Neural crest cell (in vitro differentiated cells): ENCODE measurements at places on chromosomes 7 and 10.

GRCh38 chr7:28477041-28477442 is 64.7 kb downstream of the CREB5 start:
- H3K27ac ChIP-seq, result peak overlapping the region; percentile 76
- H3K36me3 ChIP-seq, result no peaks in the 10 kb centered on the region
- H3K27me3 ChIP-seq, result no peaks in the 10 kb centered on the region
- no peak for DNase-seq
- H3K4me3 ChIP-seq, result peak overlapping the region; percentile 45

DNA sequence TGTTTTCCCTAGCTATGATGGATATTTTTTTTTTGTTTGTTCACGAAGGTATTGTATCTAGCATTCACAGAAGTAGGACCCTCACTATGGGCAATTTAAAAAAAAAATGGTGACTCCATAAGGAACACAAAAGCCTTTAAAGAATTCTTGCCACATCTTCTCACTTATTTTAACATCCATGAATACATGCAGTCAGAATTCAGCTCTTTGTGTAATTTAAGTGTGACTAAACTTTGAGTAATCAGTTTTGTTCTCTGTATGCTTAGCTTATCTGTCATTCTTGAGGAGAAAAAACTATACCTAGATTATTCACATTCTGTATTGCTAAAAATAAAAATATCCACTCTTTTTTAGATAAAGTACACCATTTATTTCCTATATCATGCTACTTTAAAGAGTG is 313.2 kb upstream of the KCND2 start:
- DNase-seq, result no peak
- H3K27ac ChIP-seq, result no peak overlapping the region
- peaks cover 9% of the 10 kb centered on the region for H3K4me1 ChIP-seq
- H3K4me3 ChIP-seq, result no peak overlapping the region

DNA sequence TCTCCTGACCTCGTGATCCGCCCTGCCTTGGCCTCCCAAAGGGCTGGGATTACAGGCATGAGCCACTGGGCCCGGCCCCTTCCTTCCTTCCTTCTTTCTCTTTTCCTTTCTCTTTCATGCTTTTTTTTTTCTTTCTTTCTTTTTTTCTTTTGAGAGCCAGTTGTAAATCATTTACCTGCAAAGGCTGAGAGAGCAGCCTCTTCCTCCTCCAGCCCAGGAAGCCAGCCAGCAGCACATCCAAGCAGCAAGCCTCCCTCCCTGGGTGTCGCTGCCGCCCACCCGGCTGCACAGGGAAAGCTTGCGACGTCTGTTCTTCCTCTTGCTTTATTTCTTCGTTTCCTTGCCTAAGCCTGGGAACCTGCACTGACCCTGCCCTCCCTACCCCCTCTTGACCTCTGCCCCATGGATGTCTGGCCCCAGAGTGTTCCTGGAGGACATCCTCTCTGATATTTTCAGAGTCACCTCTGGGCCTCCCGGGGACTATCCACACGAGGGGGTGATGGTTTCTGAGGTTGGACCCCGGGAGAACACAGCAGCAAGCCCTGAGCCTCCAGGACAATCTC is 62.8 kb upstream of the MYL10 start:
- peaks cover 33% of the 10 kb centered on the region for H3K4me1 ChIP-seq
- H3K27ac ChIP-seq, result no peak overlapping the region
- no peak for DNase-seq
- no peaks in the 10 kb centered on the region for H3K36me3 ChIP-seq

DNA sequence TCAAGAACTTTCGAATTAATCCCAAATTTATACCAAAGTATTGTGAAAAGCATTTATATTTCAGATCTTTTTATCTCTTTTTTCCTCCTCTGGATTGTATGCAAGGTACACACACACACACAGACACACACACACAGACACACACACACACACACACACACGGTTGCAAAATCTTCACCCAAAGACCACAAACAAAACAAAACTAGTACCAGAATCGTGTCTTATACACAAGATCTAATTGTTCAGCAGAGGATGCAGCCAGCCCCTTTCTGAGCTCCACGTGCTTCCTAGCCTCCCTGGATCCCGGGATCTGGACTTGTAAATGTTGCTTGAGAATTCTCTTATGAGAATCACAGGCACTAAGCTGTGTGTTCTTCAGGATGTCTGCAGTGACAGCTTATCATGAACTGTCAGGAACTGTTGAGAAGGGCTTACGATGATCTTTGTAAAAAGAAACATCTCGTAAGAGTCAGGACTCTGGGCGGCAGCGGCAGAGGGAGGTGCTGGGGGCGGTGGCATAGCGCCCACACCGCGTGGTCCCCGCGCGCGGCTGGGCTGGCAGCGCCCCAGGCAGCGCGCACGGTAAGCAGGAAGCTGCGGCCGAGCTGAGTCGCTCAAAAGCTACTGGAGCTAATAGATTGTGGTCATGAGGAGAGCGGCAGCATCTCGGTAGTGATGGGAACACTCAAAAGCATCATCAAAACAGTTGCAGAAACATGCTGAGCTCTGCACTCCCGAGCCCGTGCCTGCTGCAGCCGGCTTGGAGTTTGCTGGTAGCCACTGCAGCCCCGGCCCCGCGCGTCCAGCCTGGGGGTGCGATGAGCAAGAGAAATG is 277.6 kb downstream of the GATA3 start:
- H3K27ac ChIP-seq, result no peak overlapping the region
- DNase-seq, result peak; percentile 13
- H3K36me3 ChIP-seq, result no peaks in the 10 kb centered on the region
- H3K4me3 ChIP-seq, result peak overlapping the region; percentile 67

DNA sequence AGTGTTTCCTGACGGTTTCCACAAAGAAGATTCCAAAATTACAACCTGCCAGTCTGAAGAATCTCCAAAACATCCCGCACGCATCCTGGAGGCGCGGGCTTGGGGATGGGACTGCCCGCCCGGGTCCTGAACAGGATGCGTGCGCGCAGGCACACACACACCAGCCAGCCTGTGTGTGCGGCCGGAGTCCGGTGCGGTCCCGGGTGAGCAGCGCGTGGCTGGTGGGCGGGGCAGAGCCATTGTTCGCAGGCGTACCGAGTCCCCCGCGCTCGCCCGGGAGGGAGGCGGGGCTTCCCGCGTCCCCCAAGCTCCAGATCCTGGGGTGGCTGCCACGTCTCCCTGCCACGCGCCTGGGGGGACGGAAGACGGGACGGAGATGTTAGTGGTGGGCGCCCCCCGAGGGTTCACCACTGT is 675 bp upstream of the SCD start:
- H3K4me1 ChIP-seq, result peaks cover 65% of the 10 kb centered on the region
- peaks cover 32% of the 10 kb centered on the region for H3K36me3 ChIP-seq
- peak overlapping the region; percentile 96 for H3K27ac ChIP-seq
- no peaks in the 10 kb centered on the region for H3K27me3 ChIP-seq
- peak overlapping the region; percentile 100 for H3K4me3 ChIP-seq

DNA sequence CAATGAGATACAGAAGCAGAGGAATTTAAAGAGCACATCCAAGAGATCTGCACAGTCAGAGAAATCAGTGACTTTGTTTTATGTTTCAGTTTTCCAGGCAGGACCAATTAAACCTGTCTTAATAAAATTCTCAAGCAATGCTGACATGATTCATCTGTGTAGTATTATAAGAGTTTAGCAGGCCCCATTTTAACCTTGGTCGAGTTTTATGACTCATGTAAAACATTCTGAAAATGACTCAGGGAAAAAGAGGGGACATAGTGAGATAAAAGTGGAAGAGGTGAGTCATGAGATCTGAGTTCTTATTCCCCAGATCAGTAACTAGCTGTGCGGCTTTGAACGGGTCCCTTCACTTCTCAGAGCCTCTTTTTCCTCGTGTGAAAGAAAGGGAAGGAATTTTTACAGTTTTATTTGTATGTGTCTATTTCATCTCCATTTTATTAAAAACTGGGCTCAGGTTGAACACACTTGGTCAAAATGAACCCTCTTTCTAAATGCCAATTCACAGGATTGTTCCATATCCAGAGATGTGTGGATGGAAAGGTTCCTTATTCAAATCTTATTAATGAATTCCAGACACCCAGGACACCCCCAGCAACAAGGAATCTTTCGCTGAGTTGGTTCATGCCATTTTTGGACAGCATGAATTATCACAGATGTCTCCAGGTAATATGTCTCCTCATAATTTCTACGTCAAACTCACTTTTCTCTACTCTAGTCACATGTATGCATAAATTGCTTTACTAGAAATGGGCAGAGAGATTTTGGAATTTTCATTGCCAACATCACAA is 143.2 kb downstream of the JAZF1 start:
- no peak overlapping the region for H3K4me3 ChIP-seq
- H3K4me1 ChIP-seq, result no peaks in the 10 kb centered on the region
- H3K27ac ChIP-seq, result no peak overlapping the region
- no peaks in the 10 kb centered on the region for H3K36me3 ChIP-seq
- H3K27me3 ChIP-seq, result peaks cover 6% of the 10 kb centered on the region
- no peak for DNase-seq

DNA sequence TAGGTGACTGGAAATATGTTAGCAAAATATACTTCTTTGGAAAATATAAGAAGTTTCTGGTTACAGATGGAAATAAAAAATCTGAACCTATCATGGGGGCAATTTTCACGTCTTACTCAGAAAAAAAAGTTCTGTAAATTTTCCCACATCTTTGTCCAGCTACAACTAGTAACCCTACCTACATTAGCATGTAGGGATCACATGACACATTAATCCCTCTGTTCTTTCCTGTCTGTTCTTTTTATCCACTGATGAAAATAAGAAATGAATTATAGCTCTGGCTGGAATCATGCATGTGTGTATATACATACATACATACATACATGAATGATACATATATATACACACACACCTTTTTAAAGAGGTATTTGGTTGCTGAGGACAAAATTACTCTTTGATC is 3.6 kb upstream of the FAM53B start:
- DNase-seq, result no peak
- peaks cover 1% of the 10 kb centered on the region for H3K27me3 ChIP-seq
- peaks cover 26% of the 10 kb centered on the region for H3K4me1 ChIP-seq
- no peaks in the 10 kb centered on the region for H3K36me3 ChIP-seq
- no peak overlapping the region for H3K27ac ChIP-seq

DNA sequence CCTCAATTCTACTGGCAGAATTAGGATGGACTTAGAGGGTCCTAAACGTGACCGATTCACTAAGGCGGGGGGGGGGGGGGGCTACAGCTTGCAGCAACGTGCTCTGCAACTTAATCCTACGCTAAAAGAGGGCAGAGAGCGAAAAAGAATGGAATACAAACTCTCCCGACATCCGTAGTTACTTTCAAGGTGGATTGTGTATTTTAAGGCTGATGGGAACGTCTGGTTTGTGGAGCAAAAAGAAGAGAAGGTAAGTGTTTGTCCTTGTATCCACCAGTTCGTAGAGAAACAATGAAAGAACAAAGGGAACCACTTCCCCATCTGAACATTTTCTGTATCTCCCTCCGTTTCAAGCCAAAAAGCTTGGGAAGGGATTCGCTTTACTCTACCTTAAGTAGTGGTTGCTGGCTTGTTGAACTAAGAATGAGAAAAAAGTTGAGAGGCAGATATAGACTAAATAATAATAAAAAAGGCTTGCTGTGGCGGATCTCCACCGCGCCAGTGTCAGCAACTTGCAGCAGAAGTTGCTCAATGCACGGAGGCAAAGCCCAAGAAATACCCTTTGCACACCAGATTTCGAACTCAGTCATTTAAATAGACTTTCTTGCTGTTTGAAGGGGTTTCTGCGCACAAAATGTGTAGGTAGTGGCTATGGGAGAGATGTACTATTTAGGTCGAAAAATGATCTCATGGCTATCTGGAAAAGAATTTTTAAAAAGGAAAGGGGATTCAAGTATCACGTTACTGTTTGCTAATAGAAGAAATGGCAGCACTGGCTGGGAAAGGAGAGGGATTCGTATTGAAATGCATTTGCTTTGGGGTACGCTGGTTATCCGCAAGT is 736 bp downstream of the SKIDA1 start:
- peak overlapping the region; percentile 91 for H3K4me3 ChIP-seq
- peak overlapping the region; percentile 99 for H3K27ac ChIP-seq
- no peak for DNase-seq

GRCh38 chr10:93076871-93077270 is 3.2 kb downstream of the CYP26A1 start:
- H3K27me3 ChIP-seq, result peaks cover 85% of the 10 kb centered on the region
- DNase-seq, result no peak
- no peaks in the 10 kb centered on the region for H3K36me3 ChIP-seq
- no peak overlapping the region for H3K27ac ChIP-seq
- H3K4me3 ChIP-seq, result no peak overlapping the region

GRCh38 chr7:104640506-104640905 is 312.1 kb downstream of the LHFPL3 start:
- no peaks in the 10 kb centered on the region for H3K4me1 ChIP-seq
- H3K27me3 ChIP-seq, result peaks cover 48% of the 10 kb centered on the region
- H3K36me3 ChIP-seq, result no peaks in the 10 kb centered on the region

DNA sequence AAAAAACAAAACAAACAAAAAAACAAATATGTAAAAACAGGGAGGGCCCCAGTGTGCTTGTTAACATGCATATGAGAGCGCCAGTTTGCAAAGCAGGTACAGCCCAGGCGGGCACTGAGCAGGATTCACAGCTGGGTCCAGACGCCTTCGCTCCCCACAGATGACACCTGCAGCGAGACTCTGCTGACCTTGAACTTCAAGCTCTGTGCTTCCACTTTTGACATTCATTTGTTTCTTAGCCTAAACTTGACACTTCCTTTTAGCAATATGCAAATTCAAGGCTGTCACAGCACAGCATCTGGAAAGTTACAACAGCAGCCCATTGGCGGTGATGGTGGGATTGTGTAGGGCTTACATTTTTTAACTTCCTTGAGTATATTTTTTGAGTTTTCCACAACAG is 88.8 kb upstream of the TNS3 start:
- H3K27ac ChIP-seq, result no peak overlapping the region
- no peaks in the 10 kb centered on the region for H3K36me3 ChIP-seq
- H3K4me1 ChIP-seq, result peaks cover 21% of the 10 kb centered on the region
- no peak overlapping the region for H3K4me3 ChIP-seq
- no peak for DNase-seq

DNA sequence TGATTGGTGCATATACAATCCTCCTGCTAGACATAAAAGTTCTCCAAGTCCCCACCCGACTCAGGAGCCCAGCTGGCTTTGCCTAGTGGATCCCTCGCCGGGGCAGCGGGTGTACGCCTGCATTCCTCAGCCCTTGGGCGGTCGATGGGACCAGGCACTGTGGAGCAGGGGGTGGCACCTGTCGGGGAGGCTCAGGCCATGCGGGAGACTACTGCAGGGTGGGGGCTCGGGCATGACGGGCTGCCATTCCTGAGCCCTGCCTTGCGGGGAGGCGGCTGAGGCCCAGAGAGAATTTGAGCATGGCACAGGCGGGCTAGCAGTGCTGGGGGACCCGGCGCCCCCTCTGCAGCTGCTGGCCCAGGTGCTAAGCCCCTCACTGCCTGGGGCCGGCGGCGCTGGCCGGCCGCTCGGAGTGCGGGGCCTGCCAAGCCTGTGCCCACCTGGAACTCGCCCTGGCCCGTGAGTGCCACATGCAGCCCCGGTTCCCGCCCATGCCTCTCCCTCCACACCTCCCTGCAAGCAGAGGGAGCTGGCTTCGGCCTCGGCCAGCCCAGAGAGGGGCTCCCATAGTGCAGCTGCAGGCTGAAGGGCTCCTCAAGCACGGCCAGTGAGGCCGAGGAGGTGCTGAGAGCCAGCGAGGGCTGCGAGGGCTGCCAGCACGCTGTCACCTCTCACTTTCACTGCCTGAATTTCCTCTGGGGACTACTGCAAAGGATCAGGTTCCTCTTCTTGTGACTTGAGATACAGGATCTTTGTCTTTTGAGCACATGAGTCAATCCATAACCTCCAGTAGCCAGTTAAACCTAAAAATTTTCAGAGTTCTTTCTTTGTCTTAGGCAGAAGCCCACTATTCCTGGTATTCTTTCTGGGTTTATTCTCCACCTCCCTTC is 25.1 kb upstream of the ELOVL3 start:
- H3K27ac ChIP-seq, result no peak overlapping the region
- no peak for DNase-seq
- H3K27me3 ChIP-seq, result peaks cover 14% of the 10 kb centered on the region
- no peaks in the 10 kb centered on the region for H3K36me3 ChIP-seq
- no peaks in the 10 kb centered on the region for H3K4me1 ChIP-seq

- no peak overlapping the region for H3K27ac ChIP-seq
- peaks cover 8% of the 10 kb centered on the region for H3K4me1 ChIP-seq
- no peaks in the 10 kb centered on the region for H3K36me3 ChIP-seq
- no peaks in the 10 kb centered on the region for H3K27me3 ChIP-seq
These were observed 35.3 kb upstream of the BET1 start for GRCh38 chr7:94039368-94040035.
